H7 (cell line): ENCODE measurements at places on chromosomes 3 and 15. TPM values are rescaled to one million over a fixed set of nuclear protein-coding genes. Genes with fewer than 3 reads are reported as not detected.

The GRIP2 gene
- total RNA-seq = 2.2 and 2.9 TPM in 2 replicates

The SATB1 gene
- total RNA-seq = 7.5 and 8.9 TPM in 2 replicates

The GHSR gene
- not detected in 2 replicates for total RNA-seq

The PTX3 gene
- 0.48 and 0.73 TPM in 2 replicates for total RNA-seq

The PRR23B gene
- not detected in 2 replicates for total RNA-seq

The XIRP1 gene
- not detected in 2 replicates for total RNA-seq

The MASP1 gene
- total RNA-seq = 1.2 and 4.1 TPM in 2 replicates

The KLHL24 gene
- total RNA-seq = 27.9 and 48.7 TPM in 2 replicates

The CLEC3B gene
- not detected in 2 replicates for total RNA-seq

The GPR149 gene
- not detected in 2 replicates for total RNA-seq

The CD200R1 gene
- total RNA-seq = 0.18 and 0.38 TPM in 2 replicates

The PPARG gene
- 0.62 and 1.6 TPM in 2 replicates for total RNA-seq

The RBPMS2 gene
- total RNA-seq = 8.5 and 9.4 TPM in 2 replicates

The KBTBD13 gene
- 0.17 TPM in 1 of 2 replicates, not detected in the other for total RNA-seq

The CTXN2 gene
- 0.07 TPM in 1 of 2 replicates, not detected in the other for total RNA-seq

The CCR3 gene
- not detected in 2 replicates for total RNA-seq

The OIP5 gene
- 45.0 and 46.2 TPM in 2 replicates for total RNA-seq

The TNFSF10 gene
- not detected in 2 replicates for total RNA-seq

The MYRIP gene
- 4.0 and 7.8 TPM in 2 replicates for total RNA-seq

The C3orf49 gene
- not detected in 2 replicates for total RNA-seq

The UBE2E2 gene
- 56.8 and 78.5 TPM in 2 replicates for total RNA-seq

The TM4SF18 gene
- total RNA-seq = 2.6 and 4.9 TPM in 2 replicates

The CYP1A2 gene
- total RNA-seq = not detected in 2 replicates
